ENCODE measurements at places on chromosomes 16 and 17.

GRCh38 chr17:44077595-44077909 is 7.0 kb downstream of the G6PC3 start:
- DNase-seq = peak; percentile 43

DNA sequence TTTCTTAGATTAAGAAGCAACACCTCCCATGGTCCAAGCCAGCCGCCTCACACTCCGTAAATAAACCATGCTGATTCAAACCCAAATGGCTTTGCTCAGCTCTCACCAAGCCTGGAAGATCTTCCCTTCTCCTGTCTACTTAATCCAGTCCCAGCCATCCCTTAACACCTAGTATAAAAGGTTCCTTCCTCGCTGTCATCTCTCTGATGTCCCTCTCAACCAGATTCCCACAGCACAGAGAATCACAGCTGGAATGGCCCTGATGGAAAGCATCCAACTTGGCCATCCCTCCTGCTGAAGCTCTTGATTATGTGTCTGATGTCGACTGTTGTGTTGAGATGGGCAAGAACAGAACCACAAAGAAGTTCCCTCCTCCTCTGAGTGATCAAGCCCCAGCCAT is 50.6 kb upstream of the ADCY9 start:
- DNase-seq = no peak

DNA sequence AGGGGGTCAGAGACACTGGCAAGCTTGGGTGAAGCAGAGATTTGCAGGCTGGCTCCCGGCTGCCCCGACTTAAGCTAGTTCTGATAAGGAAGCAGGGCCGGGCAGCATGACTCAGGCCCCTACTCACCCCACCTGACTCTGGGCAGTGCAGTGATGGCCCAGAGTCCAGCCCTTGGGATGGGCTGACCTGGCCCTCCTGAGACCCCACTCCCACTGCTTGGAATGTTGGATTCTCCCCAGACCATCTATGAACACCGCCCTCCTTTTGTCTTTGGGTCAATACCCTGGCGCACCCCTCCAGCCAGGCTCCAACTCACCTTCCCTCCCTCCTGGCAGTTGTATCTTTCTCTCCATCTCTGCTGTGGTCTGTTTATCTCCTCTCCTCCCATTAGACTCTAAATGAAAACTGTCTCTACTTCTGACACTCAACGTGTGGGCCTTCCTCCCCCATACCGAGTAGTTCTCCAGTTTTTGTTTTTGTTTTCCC is 21.0 kb downstream of the LGALS3BP start:
- DNase-seq = no peak

DNA sequence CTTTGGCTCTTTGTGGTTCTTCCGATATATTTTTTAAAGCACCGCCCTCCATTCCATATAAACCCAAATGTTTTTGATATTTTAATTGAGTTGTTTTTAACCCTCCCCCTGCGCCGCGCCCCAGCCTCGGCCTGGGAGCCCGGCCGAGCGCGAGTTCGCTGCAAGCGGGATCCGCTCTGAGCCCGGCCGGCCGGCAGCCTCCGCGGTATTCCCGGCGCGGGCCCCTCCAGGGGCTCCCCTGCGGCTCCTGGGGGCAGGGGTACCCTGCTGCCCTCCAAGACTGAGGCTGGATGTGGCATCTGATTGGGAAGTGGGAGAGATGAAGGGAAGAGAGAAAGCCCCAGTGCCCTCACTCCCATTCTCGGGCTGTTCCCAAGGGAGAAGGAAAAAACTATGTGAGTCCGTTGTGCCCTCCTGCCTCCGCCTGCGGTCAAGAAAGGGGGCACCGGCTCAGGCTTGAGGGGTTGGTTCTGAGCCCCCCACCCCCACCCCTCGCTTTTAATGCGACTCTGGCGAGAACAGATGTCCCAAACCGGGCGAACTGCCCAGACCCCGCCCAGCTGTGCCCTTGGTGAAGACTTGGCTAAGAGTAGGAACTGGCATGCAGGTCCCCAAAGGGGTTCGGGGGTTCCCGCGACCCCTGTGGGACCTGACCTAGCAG is 8.6 kb downstream of the NEUROD2 start:
- DNase-seq = no peak

- DNase-seq = no peak
Observed at GRCh38 chr17:29694918-29695563, 72.3 kb upstream of the CORO6 start.

- DNase-seq = no peak
Observed at GRCh38 chr17:7794075-7794663, 39.8 kb upstream of the KDM6B start.

DNA sequence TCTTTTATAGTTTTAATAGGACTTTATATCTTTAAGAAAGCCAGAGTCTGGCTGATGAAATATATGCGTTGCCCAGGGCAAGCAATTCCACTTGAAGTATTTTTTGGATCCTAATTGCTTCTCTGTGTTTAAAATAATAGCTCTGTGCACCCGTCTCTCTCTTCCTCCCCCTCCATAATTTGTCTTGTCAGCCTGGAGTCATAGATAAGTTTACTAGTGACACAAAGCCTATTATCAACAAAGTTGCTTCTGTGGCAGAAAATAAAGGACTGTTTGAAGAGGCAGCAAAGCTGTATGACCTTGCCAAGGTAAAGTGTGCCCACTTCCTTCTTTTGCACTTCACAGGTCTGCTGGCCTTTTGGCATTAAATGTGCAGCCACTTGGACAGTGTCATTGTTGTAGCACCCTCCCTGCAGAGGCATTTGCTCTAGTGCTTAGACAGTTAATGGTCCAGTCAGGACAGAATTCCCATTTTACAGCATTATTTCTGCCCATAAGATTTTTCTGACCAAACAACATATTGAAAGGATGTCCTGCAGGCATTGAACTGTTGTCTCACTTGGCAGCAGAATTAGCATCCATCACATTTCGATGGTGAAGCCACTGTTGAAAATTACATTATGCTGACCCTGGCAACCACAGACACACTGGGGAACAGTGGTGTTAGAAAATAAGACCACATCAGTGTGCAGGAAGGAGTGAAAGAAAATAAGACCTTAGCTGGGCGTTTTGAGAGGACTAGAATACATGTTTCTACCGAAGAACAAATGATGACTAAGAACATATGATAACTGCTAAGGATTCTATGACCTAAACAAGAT is 28.4 kb upstream of the SLC12A3 start:
- DNase-seq = no peak

DNA sequence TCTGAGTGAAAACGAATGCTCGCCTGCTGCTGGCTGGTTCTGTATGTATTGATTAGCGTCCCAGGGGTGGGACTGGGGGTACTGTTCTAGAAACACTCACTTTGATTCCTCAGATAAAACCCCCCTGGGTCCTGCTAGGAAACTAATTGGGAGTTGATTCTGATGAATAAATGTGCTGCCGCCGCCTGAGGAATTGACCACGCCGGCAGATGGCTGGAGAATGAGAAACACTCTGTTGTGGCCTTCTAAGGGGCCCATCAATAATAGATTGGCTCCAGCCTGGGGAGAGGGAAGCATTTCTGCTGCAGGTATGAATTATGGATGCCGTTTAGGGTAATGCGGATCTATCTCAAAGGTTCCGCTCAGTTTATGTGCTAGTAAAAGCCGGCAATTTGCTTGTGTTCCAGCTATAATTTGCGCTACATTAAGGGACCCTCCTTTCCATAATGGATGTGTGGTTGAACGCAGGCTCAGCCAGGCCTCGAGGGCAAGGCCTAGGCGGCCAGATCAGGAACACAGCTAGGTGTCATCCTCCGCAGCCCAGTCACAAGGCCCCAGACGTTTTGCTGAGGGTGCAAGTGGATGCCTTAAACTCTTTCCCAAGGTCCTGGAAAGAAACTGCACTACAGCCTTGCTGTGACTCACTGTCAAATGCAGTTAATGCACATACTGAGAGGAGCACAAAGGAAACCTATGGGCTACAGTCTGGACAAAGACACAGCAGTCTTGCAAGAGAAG is 132.2 kb upstream of the HS3ST2 start:
- no peak for DNase-seq

DNA sequence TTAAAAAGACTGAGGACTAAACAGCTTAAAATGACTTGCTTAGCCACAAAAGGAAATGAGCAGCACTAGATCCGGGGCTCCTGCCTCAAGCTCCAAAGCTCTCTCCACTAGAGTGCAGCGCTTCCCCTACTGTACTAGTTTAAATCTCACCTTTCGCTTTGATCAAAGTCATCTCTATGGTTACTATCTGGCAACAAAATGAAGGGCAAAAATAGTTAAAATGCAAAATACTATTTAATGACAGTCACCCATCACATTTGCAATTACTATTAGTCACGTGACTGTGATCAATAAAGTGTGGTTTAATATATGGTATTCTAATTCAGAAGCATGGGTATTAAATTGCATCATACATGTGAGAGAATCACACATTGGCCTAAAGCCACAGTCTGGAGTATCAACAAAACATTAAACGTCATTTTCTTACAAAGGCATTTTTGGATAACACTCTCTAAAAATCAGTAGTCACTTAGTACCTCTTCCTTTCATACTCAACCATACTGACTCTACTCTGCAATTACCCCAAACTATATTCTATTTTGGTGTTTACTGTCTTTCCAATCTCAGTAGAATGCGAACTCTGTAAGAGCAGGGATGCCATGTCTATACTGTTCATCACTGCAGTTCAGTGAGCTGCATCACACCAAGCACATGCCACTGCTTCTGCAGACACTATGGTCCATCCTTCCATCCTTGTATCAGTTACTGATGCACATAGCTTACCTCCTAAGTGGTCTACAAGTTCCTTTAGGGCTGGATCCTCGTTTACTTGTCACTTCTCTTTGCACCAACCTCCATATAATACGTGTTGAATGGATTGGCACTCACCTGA is 6.2 kb downstream of the PSMD12 start:
- DNase-seq = no peak

- no peak for DNase-seq
Observed at GRCh38 chr16:29806099-29806579, at the start of gene MAZ. TSS of gene MAZ (plus strand) at chr16:29806529. CDS start at chr16:29806702, 173 bp downstream.

- no peak for DNase-seq
Observed at GRCh38 chr17:27904534-27905446, 11.6 kb upstream of the LYRM9 start.
